Activated T-helper 1 cell treated with anti-CD3 and anti-CD28 coated beads, Interleukin-2, amount 50 U/mL, for 16 hours (primary cell): ENCODE measurements at places on chromosomes 5 and 9.

- DNase-seq, result no peak
Observed at GRCh38 chr5:178324481-178325310, 92.1 kb upstream of the PHYKPL start.

GRCh38 chr5:72691751-72692150 is 124.7 kb upstream of the TNPO1 start:
- no peak for DNase-seq

GRCh38 chr9:101618698-101619097 is 23.9 kb upstream of the PPP3R2 start:
- no peak for DNase-seq

DNA sequence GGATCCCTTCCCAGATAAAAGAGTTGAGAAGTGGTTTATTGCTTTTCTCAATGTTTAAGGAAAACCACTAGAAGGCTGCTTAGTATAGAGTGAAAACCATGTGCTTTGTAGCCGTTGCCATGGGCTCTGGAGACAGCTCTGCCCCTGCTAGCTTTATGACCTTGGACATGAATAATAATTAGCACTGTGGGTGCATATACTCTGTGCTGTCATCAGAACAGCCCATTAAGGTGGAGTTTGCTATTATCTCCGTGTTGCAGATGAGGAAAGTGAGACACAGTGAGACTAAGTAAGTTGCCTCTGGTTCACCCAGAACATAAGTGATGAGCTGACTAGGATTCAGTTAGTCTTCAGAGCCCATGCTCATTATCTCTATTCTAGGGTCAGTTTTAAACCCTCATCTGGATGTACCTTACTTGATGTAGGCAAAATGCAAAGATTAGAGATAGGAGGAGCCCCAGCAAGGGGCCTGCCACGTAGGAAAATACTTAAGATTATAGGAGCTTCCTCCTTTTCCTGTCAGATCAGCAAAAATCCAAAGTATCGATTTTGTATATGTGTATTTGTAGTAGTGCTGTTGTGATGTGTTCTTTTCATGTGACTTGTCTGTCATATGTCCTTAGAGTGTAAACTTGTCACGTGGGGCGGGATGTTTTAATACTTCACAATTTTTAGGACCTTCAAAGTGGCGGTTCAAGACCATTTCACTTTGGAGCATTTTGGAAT is 102.5 kb downstream of the TLE4 start:
- no peak for DNase-seq

- DNase-seq, result no peak
Observed at GRCh38 chr9:91420501-91421127, 3.0 kb downstream of the NFIL3 start.

DNA sequence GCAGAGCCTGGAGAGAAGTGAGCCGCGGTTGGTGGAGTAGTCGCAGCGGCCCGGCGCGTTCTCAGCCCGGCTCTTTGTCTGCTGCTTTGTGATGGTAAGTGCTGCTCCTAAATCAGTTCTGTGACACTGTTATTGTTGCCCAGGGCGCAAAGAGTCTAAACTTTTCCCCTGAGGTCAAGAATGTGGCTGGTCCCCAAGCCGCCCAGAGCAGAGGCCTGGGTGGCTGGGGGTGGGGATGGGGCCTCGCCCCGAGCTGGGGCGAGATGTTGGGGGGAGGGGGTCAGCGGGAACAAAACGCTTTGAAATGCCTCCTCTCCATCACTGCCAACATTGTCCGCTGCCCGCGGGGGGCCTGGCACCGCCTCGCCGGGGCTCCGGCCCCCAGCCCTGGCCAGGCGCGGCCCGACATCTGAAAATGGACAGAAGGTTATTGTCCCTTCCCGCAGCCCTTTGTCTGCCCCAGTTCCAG is 11.7 kb upstream of the CERCAM start:
- no peak for DNase-seq

DNA sequence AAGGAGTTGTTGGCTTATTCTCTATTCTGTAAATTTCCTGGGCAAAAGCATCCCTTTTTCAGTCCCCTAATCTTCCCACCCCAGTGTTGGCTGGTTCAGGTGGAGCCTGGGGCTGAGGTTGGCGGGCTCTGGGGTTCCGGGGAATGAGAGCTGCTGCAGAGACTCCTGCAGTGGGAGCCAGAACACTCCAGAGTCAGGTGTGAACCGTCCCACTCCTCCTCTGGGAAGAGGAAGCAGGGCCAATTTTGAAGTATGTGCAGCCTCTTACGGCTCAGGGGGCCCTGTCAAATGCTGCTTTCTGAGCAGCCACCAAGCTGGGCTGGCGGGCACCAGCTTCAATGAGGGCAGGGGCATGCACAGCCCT is 42.8 kb downstream of the JADE2 start:
- DNase-seq, result no peak
